CD4-positive, alpha-beta T cell treated with Interleukin-2 at 100 ng/mL for 4 hours (primary cell): ENCODE measurements at places on chromosomes 5 and 9.

DNA sequence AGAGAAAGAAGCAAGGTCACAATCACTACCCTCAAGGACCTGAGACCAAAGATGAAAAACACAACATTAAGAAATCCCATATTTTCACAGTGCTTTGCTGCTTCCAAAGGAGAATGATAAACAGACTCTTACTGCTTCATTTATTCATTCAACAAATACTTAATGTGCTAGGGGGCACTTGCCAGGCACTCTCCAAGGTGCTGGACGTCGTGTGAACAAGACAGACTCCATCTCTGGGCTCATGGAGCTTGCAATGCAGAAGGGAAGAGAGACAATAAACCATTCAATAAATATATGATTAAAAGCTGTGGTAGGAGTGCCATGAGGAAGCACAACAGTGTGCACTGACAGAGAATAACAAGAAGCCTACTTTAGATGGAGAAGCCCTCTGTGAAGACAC is 327.7 kb downstream of the CDK5RAP2 start:
- DNase-seq, result no peak

- DNase-seq, result no peak
Observed at GRCh38 chr5:61020415-61020814, 75.4 kb downstream of the NDUFAF2 start.

DNA sequence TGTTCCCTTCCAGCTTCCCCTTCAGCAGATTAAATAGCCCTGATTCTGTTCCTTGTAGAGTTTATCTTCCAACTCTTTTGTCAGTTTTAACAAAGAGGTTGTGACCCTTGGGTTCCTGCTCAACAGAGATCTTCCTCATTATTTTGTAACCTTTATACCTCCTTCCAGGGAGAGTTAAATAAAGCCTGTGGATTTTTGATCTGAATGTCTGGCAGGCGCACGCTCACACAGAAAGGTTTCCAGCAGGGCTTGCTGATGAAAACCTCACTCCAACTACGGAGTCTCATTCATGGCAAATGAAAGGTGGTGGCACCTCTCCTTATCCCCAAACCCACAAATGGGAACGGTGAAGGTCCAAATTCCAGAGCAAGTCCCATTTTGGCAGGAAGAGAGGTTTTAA is 129.0 kb downstream of the SREK1 start:
- DNase-seq, result no peak

GRCh38 chr9:72579190-72579589 is 57.8 kb downstream of the TMC1 start:
- DNase-seq, result no peak

- no peak for DNase-seq
Observed at GRCh38 chr5:56585461-56585860, 229.9 kb upstream of the MAP3K1 start.

GRCh38 chr9:95857896-95858295 is 17.6 kb upstream of the ERCC6L2 start:
- no peak for DNase-seq
